ENCODE measurements at places on chromosomes 12 and 14.
A peak's percentile ranks its signal among the peaks of the same experiment; 100 is the strongest.

- DNase-seq = no peak
These were observed 170.0 kb upstream of the TMPO start for GRCh38 chr12:98345308-98345876.

DNA sequence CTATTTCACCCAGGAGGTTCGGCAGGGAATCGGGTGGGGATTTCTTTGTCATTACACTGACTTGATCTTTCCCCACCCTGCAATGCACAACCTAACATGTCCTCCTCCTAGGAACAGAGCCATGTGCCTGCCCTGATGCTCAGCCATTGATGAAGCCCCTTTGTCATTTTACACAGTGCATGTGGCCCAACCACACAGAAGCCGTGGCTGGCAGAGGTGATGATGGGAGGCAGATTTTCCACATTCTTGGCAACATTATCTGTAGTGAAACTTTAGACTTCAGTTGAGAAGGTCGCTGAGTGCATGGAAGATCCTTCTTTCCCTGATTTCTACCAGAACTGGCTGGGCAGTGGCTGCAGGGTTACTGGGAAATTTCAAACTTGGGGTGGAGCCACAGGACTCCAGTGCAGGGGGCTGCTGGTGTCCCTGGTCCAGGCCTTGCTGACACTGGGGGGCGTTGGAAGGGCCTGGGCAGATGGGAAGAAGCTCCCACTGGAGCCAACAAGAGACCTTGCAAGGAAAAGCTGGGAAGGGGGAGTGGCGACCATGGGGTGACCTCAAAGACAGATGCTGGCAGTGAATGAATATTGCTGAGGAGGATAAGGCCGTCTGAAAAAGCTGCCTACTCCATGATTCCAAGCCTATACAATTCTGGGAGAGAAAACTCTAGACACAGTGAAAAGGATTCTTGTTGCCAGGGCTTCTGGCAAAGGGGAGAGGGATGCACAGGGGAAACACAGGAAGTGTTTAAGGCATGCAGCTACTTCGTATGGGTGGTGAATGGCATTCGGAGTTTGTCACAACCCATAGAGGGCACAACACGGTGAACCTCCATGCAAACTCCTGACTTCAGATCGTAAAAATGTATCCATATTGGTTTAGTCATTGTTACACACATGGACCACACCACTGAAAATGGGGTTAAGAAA lies 41.8 kb upstream of the P2RX7 start:
- no peak for DNase-seq

DNA sequence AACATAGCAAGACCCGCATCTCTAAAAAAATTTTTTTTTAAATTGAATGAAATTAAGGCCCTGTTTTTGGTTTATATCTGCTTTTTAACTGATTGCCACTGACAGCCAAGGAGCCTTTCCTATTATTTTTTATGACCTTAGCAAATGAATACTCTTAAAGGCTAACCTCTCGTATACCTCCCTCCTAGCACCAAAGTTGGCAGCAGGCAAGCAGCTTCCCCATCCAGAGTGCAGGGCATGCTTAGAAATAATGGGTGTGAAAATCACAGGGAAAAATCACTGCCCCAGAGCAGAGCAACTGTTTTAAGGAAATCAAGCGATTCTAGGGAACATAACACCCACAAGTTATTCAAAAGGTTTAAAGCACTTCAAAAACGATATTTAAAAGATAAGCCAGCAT lies 20.7 kb downstream of the HAL start:
- no peak for DNase-seq

GRCh38 chr14:36208690-36209278 lies 32.3 kb upstream of the PTCSC3 start:
- no peak for DNase-seq

- DNase-seq = no peak
These were observed 182.6 kb downstream of the ALG10 start for GRCh38 chr12:34204830-34205285.

- no peak for DNase-seq
These were observed 260.5 kb downstream of the NEDD1 start for GRCh38 chr12:97167598-97167997.

GRCh38 chr12:124242529-124243065 lies 52.3 kb upstream of the RFLNA start:
- no peak for DNase-seq

GRCh38 chr14:99459481-99460100 lies 21.1 kb downstream of the SETD3 start:
- DNase-seq = no peak

DNA sequence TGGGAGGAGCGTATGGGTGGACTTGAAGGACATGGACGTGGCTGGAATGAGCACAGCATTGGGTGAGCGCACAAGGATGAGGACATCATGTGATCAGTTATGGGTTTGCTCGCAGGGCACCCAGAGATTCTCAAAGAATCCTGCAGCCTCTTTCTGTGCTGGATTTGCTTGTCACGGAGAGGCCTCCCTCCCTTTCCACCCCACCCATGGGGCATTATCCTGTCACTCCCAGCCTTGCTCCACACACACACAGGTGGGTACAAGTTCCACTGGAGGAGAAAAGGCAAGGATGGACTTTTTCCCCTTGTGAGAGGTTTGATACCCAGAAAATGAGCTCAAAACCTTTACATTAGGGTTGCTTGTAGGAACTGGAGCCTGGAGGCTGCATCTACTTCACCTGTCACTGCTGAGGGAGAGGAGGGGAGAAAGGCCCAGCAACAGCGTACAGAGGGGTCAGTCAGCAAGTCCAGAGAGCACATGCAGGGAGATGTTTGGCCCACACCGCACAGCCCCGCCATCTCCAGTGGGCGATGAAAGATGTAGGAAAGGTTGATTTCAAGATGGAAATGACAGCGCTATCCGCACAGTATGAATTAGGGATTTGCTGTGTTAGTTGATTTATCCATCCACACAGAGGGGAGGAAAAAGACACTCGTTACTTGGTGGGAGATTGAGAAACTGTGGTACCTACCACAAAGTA lies 112.7 kb downstream of the GCH1 start:
- no peak for DNase-seq

GRCh38 chr12:109764123-109764522 lies 50.5 kb downstream of the FAM222A start:
- DNase-seq = no peak

GRCh38 chr12:79378496-79378895 lies 312.3 kb downstream of the PAWR start:
- no peak for DNase-seq

DNA sequence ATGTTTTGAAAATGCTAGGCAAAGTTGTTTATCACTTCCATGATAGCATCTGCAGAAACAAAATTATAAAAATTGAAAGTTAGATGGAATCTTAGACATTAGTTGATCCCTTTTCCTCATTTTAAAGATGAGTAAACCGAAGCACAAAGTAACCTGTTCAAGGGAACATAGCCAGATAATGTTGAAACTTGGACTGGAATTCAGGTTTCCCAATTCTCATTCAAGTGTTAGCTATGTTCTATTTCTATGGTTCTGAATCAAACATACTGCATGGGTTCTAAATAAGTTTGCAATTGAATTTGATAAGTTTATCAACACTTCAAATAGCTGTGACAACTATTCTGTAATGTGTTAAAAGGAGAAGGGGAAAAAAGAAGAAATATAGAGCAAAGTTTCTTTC lies 122.4 kb upstream of the SOX5 start:
- no peak for DNase-seq

DNA sequence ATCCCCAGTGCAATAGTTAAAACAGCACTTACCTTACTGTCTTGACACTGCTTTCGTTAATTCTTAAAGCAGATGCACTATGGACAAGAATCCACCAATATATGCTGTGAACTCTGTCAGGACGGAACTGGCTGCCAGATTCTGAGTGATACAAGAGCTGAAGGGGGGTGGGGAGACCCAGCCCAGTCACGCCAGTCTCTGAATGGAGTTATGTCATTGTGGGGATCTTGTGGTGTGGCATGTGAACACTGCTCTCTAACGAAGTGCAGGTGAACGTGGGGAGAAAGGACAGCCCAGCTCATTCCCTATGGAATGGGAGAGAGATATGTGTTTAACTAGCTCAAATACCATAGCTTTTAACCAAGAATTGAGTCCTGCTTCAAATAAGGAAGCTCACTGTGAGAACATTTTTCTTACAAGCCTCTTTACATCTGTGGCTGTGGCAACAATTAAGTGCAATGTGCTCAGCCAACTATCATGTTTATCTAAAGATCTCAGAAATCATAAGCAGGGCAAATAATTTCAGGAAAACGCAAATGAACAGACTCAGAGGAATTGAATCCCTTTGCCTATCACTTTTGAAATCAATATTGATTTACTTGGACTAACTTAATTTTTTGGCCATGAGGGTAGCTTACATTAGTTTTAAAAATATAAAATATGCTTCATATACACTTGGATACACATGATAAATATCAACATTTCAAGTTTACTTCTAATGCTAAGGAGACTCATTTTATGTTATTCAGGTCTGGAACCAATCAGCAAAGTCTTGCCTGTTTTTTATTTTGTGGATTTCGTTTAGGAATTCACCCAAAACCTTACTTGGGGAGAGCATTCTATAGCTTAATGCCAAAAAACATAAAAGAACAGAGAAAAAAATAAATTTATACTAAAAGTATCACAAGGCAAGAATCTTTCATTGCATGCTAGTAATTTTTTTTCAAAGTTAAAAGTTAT lies at the start of gene LUM:
LUM (minus strand) TSS at position 129 of the 960 bp plus-strand sequence. CDS start 2,515 bp downstream, outside the sequence.
- DNase-seq = no peak

DNA sequence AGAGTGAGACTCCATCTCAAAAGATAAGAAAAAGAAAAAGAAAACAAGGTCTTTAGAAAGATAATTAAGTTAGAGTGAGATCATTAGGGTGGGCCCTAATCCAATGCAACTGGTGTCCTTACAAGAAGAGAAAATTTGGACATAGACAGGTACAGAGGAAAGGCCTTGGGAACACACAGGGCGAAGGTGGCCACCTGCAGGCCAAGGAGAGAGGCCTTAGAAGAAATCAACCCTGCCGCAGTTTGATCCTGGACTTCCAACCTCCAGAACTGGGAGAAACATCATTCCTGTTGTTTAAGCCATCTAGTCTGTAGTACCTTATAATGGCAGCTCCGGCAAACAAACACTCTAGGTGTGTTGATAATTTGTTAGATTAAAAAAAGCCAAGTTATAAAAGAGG lies 491.9 kb downstream of the MED13L start:
- DNase-seq = no peak

DNA sequence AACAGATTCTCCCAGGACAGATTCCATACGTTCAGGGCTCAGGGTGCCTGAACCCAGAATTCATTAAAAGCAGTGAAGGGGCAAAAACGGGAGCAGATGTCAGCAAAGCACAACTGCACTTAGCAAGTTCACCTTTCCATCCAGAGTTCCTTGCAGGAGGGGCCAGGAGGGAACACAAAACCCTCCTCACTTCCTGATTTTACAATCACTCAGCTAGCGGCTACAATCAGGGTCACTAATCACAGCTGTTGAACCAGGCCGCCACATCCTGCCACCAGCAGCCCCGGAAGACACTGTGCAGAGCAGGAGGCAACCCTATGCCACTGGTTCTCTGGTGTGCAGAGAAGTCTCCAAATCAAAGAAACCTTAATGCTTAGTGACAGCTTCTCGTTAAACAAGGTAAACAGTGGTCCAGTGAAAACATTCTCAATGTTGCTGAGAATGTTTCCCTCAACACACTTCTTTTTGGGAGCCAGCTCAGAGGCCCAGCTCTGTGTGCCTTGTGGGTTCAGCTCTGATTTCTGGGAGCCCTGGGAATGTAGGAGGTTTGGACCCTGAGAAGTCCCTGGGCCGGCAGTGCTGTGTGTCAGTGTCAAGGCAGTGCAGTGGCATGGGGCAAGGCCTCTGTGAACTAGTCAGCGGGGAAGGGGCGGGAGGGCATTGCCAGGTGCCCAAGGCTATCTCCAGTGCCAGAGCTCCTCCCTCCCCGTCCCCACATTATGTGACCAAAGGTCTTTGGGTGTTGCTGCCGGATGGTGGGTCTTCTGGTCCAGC lies 54.5 kb downstream of the VCPKMT start:
- DNase-seq = peak; percentile 38

GRCh38 chr12:63006536-63006935 lies 71.6 kb upstream of the PPM1H start:
- no peak for DNase-seq

DNA sequence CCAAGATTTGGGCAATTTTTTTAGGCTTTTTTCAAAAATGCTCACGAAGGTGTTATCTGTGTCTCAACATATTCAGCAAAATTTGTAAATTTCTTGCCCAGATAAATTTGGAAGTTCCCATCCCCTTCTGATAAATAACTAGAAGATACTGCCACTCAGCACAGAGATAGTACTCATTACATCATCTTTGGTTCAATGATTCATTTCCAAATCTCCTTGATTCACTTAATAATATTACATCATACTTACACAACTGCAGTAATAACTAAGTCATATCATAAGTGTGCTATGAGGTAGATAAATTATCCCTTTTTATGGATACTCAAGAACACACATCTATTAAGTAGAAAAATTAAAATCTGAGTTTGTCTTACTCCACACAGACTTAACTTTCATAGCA lies 89.4 kb downstream of the RPAP3 start:
- no peak for DNase-seq

DNA sequence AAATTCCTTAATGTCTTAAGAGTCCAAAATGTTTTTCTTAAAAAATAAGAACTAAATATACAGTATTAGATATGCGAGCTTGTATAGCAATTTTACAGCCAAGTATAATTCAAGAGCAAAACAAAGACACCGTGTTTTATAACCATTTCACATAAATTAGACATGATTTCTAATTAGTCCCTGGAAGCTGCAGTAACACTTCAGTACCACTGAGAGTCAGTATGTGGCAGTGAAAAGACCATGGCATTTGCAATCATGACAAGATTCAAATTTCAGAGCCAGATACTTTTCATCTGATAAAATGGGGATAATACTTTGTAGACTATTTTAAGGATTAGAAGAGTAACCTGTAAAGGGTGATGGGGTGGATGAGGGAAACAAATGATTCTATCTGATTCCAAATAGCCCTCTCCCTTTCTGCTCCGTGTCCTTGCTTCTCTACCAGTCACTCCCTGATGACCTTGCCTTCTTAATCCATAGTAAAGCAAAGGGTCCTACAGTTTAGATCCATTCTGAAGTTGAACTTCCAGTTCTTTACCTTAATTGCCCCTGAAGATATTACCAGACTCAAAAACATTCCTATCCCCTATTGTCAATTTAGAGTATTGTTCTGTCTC lies 145.4 kb upstream of the ABCD2 start:
- DNase-seq = no peak

GRCh38 chr12:54024127-54024526 lies 4.1 kb upstream of the HOXC6 start:
- no peak for DNase-seq

DNA sequence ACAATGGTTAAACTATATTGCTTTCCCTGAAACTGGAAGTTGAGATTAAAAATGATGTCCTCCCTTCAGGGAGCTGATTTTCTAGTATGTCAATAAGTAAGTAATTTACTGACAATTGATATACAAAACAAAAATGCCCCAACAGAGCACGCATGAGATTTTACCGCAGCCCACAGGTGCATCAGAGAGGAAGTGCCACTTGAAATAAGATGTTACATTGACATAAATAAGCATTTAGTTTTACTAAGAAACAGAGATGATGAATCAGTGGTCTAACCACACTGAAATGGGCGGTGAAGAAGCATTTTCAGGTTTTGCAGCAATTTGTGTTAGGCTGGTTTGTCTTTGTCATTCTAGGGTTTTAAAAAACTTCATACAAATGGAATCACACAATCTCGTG lies 8.8 kb upstream of the CLECL1 start:
- DNase-seq = no peak

All from activated CD8-positive, alpha-beta memory T cell treated with anti-CD3 and anti-CD28 coated beads for 1 hour (primary cell).